ENCODE measurements at places on chromosomes 16 and 17. TPM values are rescaled to one million over a fixed set of nuclear protein-coding genes. Genes with fewer than 3 reads are reported as not detected.

GLYR1 gene
- 77.8 TPM for total RNA-seq

ALOX12 gene
- total RNA-seq: not detected

- DNase-seq: no peak
Observed at GRCh38 chr16:88883117-88883895, 16.8 kb upstream of the PABPN1L start.

GRCh38 chr17:78113804-78114785 is 14.5 kb downstream of the TMC6 start:
- DNase-seq: no peak

C1QL1 gene
- not detected for total RNA-seq

- DNase-seq: peak; percentile 90
Observed at GRCh38 chr17:75876938-75877751, 1.2 kb downstream of the TRIM47 start.

DNA sequence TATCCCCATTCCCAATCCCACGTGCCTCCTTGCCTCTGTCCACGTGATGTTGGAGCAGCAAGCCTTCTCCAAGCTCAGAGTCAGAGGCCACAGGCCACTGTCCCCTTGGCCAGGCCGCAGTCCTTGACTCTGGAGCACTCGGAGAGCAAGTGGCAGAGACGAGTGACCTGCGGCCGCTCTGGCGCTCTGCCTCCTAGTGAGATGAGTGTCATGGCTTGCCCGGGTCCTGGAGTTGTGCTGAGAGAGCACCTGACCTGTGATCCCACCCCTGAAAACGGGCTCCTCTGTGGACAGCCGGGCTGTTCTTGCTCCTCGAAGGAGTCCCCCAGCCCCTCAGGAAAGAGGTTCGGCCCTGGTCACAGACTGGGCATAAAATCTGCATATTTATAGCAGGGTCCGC is 10.0 kb upstream of the FASN start:
- DNase-seq: no peak

DNA sequence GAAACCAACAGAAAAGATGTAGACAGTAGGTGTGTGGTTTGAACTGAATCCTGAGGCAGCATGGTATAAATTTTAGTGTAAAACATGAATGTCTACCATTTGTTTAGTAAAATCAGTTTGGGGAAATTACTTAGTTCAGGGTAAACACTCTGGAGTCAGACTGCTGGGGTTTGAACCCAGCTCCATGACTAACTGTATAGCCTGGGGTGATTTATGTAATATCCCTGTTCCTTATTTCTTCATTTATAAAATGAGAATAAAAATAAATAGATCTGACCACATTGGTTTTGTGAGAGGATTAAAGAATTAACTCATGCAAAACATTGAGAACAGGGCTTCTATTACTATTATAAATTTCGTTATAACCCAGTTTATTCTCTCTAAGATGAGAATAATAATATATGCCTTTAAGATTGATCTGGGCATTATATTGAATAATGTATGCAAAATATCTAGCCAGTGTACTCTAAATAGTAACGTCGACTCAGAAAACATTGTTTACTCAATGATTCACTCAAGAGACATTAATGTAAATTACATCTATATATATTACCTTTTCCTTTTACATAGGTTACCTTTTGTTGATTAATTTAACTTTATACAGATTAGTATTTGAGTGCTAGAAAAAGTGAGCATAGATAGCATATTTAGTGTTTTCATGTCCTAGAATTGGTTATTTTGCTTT is 120.6 kb upstream of the KCNJ16 start:
- DNase-seq: no peak

GRCh38 chr16:21145738-21146137 is 4.9 kb downstream of the DNAH3 start:
- no peak for DNase-seq

All from astrocyte (in vitro differentiated cells and primary cell).